ENCODE measurements at places on chromosomes 3 and 15.

DNA sequence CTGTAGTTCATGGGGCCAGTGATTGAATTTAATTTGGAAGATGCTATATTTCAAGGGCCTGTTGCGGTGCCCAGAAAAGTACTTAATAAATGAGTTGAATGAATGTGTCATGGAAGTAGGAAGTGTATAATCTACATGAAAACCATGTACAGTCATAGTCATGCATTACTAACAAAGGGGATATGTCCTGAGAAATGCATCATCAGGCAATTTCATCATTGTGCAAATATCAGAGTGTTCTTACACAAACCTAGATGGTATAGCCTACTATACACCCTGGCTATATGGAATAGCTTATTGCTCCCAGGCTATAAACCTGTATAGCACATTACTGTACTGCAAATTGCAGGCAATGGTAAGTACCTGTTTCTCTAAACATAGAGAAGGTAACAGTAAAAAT is 10.7 kb upstream of the MYO5C start:
- no peak for DNase-seq

DNA sequence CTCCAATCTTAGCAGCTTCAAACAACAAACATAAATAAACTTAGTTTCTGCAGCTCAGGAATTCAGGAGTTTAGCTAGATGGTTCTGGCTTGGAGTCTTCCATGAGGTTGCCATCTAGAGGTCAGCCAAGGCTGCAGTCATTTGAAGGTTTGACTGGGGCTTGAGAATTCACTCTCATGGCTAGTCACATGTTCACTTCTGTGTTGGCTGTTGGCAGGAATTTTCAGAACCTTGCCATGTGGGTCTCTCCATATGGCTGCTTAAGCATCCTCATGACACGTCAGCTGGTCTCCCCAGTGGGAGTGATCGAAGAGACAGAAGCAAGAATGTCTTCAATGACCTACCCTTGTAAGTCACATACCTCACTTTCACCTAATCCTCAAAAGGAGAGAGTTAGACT is 269.2 kb upstream of the CNTN3 start:
- DNase-seq = no peak

DNA sequence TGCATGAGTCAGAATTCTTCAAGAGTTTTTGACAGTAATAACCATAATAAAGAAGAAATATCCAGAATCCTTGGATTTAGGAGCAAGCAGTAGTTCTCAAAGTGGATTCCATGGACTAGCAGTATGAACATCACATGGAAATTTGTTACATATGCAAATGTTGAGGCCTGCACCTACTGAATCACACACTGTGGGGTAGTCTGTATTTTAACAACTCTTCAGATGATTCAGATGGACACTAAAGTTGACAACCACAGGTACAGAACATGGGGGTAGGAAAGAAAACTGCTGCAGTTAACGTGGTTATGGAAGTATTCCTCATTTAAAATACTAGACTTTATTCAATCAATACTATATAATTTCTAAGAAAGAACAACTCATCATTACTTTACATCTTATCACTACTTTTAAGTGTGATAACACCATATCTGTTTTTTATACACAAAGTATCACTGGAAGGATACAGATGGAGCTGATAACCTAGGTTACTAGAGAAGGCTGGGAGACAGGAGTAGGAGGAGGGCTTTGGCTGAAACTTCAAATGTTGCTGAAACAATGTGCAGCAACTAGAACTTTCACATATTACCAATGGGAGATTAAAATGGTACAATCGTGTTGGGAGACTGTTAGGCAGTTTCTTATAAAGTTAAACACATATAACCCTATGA is 11.7 kb downstream of the NEDD4 start:
- no peak for DNase-seq

DNA sequence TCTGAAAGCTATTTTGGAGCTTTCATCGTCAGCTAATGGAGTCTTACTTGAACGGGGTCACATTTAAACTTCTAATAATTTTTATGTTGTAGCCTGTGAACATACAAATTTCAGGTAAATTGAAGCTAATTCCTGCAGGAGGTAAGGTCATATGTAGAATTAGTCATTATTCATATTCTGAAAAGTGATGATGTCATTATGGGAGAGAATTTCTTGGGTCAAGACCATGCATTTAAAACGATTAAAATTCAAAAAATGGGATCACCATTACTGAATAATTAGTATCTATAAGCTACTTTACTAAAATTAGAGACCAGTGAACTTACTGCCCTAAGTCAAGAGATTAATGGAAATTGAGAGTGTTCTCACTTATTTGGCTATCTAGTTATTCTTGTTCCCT is 120.4 kb downstream of the CHL1 start:
- DNase-seq = no peak

DNA sequence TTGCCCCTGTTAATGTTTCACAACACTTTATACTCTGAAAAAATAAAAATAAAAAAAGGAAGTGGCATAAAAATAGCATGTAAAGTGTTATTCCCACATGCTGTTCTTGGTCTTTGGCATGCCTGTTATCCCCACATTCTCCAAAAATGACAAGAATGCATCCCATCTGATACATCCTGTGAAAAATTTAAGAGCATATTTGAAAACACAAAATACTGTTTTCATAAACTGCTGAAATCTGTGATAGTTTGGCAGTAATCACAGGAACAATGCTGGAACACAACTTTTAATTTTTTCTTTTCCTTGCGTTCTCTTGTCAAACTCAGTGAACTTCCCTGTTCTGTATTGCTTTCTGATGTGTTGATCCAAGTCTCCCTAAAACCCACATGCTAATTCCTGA is 288.8 kb downstream of the ROBO2 start:
- DNase-seq = no peak

DNA sequence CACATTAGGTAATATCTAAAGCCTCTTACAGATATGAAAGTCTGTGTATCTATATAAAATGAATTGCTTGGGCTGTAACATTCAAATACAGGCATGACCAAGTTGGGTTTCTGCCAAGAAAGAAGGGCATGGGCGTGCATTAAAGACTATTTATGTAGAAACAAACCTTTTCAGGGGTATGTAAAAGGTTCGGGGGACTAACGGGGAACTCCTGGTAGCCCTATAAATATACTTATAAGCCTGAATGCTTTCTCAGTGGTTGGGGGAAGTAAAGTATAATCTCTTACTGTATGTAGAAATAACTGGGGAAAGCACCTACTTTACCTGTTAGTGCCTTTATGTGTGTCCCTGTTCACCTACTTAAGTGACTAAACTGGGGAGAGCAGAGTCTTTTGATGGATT is 154.5 kb upstream of the TBL1XR1 start:
- DNase-seq = no peak

- DNase-seq = no peak
These were observed 2.3 kb upstream of the CCR8 start for GRCh38 chr3:39327053-39327745.

- no peak for DNase-seq
These were observed 202.3 kb upstream of the SLCO3A1 start for GRCh38 chr15:91651251-91651650.

DNA sequence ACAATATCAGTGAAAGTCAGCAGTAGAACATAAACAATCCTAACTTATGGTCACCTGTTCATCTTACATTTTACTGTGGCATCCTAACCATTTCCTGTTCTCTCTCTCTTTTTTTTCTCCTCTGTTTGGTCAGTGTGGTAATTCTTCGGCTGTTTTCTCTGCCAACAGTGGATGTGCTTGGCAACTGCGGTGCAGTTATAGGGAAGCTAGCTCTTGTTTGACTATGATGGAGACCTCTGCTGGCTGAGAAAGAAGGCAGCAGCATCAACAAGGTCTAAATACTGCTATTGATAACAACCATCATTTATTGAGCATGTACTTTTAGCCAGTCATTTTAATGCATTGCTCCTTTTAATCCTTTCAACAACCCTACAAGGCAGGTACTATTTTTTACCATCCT is 723 bp upstream of the DRD3 start:
- DNase-seq = peak; percentile 72

DNA sequence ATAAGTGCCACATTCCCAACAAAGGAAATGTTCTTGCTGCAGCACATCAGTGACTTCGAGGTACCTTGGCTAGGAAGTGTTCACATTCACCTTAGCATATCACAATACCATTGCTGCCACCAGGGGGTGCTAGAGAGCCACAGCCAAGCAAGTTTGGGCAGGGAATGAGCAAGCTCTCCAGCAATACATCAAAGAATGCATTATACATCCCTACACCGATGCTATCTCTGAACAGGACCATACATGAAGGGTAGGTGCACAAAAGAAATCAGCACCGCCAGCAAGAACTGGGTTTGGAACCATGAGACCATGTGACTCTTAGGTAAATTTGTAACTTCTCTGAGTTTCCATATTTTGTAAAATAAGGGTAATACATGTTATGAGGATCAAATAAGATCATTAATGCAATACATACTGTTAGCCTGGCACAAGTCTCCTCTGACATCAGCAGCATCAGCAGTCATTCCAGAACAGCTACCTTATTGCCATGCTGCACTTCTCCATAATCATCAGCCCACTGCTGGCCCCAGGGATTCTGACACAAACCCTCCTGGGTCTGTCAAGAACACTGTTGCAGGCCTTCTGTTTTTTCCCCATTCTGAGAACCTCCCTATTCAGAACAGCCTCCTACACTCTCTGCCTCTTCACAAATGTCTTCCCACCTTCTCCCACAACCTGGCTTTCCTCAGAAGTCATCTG is 37.5 kb downstream of the RYK start:
- peak; percentile 86 for DNase-seq

GRCh38 chr3:59940718-59941117 is 890.9 kb upstream of the CFAP20DC start:
- DNase-seq = no peak

DNA sequence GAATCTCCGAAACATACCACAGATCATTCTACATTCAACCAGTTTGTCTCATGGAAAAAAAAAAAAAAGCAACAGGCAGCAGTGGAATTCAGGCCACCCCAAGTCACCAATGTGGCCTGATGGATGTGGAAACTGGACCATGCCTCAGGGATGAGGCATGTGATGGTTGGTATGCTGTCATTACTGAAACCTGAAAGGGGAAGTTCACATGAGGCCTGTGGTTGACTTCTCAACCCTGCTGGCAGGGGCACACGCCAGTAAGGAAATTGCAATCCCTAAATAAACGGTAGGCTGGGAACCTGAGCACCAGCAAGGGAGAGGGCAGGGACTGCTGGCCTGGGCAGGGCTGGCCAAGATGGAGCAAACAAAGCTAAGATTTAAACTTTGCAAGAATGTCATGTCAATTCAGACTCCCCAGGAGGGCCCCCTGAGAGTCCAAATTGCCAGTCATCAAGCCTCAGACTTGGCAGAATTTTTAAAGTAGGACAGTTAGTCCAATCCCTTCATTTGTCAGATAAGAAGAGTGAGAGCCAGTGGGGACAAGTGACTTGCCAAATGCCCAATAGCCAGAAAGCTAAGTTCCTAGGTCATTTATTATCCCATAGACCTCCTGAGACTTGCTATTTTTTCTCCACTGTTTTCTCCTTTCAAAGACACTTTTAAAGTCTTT is 310.4 kb downstream of the ERC2 start:
- no peak for DNase-seq

DNA sequence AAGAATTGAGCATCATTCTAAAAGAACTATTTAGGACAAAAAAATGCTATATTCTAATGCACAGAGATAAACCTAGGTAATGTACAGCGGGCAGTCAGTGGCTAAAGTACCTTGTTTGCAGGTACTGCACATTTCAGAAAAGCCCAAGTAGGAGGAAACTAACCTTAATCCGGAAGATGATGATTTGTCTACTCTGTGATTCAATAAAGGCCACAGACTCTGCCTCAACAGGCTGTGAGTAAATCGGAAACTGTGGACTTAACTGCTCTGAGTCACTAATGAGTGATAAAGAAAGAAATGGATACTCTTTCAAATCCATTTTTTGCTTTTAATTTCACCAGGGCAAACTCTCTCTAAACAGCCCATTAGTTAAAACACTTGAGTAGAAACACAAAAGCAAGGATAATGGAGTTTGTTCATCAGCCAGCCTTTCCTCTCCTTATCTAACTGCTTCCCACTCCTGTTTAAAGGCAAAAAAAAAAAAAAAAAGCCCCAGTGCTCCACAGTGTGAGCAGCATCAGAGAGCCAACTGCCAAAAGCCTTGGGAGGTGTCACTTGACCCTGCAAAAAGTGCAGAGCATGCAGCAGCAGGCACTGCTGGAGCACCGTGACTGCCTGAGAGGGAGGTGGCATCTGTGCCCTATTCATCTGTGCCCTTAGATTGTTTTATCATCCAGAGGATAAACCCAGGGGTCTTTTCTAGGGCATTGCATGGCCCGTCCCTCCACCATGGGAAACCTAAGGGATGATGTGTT is 187.7 kb downstream of the SATB1 start:
- DNase-seq = peak; percentile 39

GRCh38 chr15:77255385-77255784 is 164.5 kb downstream of the PEAK1 start:
- no peak for DNase-seq

DNA sequence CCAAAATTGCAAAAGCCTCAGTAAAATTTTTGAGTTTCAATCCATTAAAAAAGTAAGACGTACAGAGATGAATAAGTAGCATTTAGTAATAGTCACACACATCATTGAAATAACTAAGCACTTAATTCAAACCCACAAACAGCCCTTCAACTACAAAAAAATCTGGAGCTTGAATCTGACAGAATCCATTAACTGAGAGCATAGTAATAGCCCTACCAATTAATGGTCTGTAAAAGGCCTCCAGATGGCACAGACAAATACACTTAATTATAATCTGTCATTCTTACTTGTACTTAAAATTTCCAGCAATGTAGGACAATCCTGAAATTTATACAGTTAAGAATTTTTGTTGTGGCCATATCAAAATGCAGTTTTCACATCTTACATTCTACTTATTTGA is 246.9 kb downstream of the VGLL3 start:
- no peak for DNase-seq

DNA sequence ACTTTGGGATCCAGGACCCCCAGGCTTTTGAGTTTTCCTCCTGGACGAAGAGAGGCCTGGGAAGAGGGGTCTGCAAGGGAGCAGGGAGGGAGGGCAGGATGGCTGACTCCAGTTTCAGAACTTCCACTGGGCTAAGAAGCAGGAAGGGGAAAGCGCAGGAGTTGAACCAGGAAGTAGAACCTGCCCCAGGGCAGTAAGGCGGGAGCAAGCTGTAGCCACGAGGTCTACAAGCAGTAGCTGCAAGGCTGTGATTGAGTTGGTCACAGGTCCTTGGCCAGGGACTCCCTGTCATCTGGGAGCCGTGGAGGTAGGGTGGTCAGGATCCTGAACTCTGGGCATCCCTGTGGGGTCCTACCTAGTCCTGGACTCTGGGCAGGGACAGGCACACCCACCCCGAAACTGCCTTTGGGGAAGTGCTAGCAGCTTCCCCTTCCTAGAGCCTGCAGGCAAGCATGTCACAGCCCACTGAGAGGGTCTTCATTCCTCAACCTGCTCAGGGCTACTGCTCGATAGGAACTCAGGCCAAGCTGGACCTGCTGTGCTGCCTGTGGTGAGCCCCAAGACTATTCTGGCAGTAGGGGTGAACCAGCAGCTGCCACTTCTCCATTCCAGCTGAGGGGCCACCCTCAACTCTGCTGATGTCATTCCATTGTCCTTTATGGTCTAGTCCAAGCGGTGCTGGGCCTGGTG is 5.8 kb upstream of the GNAI2 start:
- no peak for DNase-seq

- no peak for DNase-seq
These were observed 48.7 kb upstream of the NR2E3 start for GRCh38 chr15:71761649-71762048.
